ENCODE measurements at places on chromosomes 2 and 18.

DNA sequence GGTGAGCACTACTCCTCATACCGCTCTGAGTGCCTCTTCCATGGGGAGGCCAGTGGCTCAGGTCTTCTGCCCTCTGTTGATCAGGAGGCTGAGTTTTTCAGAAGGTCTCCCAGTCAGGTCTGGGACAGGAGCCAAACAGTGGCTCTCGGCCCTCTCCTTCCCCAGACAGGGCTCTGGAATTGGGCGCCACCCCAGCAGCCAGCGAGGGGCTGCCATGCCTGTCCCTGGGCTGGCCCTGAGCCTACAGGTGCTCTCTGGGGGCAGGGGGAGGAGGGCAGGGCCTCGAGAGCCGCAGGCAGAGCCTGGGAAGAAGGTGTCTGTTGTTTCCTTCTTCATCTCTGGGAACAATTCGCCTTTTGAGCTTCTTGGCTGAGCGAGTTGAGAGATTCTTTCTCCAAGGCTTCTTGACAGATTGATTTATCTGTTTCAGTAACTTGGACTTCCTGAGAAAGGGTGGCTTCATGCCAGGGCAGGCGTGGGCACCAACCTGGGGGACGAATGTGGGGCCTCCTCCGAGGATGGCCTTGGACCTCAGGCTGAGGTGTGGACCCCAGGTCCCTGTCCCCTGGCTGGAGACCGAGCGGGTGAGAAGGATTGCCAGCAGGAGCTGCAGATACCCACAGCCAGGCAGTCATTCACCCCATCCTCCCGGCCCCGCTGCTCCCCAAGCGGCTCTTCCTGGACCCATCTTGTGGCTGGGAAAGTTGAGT, 64.7 kb upstream of the GLI2 start:
- no peak for DNase-seq

DNA sequence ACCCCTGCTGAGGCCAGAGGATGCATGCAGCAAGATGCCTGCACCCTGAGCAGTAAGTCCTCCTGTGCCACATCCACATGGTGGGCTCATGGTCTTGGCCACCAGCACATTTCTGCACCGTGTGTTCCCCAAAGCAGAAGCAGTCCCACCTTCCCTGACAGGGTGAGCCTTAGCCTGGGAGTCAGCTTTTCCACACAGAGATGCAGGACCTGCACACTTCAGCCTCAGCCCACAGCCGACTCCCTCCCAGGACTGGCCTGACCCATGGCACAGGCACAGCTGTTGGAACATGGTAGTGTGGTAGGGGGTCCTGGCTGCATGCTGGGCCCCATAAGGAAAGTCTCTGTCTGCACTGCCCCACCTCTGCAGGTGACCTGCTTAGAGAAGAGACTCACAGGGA, 5.0 kb downstream of the SNED1 start:
- no peak for DNase-seq

- DNase-seq, result no peak
Observed at GRCh38 chr2:178927173-178927572, 120.0 kb upstream of the TTN start.

- no peak for DNase-seq
Observed at GRCh38 chr2:21395366-21395765, 271.6 kb downstream of the TDRD15 start.

GRCh38 chr2:234001380-234002160, 48.9 kb upstream of the SPP2 start:
- no peak for DNase-seq

GRCh38 chr18:21652073-21652472, 40.0 kb downstream of the SNRPD1 start:
- no peak for DNase-seq

DNA sequence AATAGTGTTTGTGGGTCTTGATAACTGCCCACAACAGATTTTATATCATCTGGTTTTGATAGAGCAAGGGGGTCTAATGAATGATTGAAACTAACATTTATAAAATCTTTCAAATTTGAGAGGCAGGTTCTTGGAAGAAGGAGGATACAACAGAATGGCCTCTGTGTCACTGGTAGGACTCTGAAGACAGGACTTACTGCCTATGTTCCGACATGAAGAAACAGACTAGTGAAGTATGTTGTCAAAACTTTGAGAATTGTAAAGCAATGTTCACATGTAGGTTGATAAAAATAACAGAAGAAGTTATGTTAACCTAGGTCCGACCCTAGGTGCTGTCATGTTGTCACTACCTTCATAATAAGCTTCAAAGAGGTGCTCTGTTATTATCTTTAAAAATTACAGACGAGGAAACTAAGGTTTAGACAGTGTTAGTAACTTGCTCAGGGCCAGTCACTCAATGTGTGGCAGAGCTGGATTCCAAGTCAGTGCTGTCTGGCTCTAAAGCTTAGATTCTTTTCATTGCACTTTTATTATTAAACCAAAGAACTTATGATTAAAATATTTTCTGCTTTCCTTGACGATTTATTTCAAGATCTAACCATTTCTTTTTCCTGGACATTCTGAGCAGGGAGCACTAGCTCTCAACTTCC, 146.2 kb downstream of the RPIA start:
- DNase-seq, result no peak

DNA sequence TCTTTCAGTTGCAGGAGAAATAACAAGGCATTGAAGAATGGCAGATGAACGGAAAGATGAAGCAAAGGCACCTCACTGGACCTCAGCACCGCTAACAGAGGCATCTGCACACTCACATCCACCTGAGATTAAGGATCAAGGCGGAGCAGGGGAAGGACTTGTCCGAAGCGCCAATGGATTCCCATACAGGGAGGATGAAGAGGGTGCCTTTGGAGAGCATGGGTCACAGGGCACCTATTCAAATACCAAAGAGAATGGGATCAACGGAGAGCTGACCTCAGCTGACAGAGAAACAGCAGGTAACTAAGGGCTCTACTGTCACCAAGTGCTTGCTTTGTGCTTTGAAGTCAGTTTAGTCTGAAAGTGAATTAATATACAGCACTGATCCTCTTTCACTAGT, 118.5 kb upstream of the UNC80 start:
- no peak for DNase-seq

- DNase-seq, result no peak
Observed at GRCh38 chr18:69444221-69444620, 43.5 kb downstream of the DOK6 start.

DNA sequence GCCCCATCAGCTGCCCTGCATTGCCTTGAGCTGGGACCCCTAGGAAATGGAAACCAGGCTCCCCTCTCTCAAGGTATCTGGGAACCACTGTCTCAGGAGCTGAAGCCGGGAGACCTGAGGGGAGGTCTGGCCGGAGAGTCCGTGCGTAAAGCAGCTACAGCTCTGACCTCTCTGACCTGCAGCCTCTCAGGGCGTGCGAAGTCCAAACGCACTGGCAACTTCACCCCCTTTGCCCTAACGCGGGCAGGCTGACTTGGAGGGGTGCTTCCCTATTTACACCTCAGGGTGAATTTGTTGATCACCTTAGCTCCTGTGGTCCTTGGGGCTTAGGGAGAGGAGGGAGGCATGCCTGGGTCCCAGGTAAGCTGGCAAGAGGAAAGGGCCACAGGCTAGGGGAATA, 17.5 kb downstream of the SIGLEC15 start:
- DNase-seq, result no peak

- DNase-seq, result no peak
Observed at GRCh38 chr2:198692907-198693510, 764.7 kb downstream of the SATB2 start.

DNA sequence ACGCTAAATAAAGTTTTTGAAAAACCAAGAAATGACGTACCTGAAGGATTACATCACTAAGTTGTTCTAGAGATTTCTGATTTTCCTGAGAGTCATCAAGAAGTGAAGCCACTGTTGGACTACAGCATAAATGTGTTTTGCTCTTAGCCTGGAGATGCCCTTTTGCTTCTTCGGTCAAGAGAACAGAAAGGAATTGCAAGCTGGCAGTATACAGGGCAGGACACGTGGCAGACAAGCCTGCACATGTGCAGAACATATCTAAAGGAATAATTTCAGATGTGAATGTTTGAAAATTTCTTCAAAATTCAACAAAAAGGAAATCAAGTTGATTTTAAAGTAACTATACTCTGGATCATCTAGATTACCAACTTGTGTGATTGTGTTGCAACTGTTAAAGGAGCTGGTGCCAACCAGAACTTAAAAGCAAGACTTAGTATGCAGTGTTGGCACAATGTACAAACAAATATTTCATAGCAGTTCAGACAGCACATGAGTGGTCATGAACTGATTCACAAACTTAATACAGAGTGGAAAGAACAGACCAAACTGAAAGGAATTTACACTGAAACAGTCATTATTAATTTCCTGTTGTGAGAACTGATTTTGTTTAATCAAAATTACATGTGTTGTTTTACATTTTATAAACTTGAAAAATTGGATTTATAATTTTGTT, 100.4 kb upstream of the CD226 start:
- DNase-seq, result no peak

- no peak for DNase-seq
Observed at GRCh38 chr2:176088937-176089842, 3.3 kb upstream of the HOXD13 start.

DNA sequence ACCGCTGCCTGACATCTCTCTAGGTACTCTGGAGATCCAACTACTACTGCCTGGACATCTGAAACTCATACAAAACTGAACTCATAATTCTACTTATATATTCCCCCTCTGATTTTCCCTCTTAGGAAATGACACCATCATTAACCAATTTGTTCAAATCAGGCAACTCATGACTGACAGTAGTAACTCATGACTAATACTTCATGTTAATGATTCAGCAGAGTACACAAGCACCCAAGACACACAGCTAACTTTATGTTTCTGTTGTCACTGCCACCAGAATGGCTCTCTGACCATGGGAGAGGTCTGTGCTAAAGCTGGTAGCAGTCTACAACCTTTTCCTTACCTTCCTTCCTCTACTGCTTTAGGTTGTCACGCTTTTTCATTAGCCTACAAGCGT, 91.1 kb downstream of the ITSN2 start:
- no peak for DNase-seq

DNA sequence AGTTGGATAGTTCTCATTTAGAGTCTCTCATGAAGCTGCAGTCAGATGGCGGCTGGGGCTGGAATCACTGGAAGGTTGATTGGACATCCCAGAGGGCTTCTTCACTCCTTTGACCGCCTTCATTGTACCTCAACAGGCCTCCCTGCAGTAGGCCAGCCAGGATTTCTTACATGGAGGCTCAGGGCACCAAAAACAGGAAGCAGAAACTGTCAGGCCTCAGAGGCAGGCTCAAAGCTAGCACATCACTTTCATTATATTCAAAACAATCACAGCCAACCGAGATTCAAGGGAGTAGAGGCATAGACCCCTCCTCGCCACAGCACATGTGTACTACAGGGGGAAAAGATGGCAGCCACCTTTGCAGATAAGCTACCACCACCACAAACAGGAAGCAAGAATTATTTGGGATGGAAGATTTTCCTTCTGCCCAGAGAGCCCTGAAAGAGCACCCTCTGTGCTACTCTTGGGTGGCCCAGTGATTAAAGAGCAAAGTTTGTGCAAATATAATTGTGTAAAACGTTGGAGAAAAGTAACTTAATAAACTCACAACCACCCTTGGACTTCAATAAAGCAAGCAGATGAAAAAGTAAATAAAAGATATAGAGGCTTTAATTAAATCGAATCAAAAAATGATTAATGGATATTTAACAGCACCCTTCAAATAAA, 155.3 kb downstream of the GFPT1 start:
- no peak for DNase-seq

GRCh38 chr18:75618146-75618545, 190.6 kb upstream of the SMIM21 start:
- DNase-seq, result no peak

DNA sequence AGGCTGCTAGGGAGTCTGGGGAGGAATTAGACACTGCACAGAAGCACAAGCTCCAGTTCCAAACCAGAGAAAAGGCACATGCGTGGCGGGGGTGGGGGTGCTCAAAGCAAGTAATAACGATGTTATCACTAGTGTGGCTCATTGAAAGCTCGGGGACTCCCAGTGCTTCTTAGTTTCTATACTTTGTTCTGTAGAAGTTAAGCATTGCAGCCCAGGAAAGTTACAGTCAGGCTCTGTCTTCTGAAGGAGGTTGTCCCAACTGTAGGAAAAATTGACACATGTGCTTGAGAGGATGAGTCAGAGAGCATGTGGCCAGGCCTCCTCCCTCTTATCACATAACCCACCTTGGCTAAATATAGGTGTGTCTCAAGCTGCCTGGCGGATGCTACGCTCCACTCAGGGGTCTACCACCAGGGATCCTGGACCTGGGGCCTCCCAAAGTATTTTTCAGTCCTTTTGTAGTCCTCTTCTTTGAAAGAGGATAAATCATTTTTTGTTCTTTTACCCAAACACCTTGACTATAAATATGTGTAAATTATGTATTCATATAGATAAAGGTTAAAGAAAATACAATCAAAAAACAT, 3.8 kb downstream of the GALNT5 start:
- DNase-seq, result no peak

- no peak for DNase-seq
Observed at GRCh38 chr2:59774821-59775433, 778.5 kb downstream of the BCL11A start.

- no peak for DNase-seq
Observed at GRCh38 chr2:37412231-37412630, 67.8 kb downstream of the QPCT start.

DNA sequence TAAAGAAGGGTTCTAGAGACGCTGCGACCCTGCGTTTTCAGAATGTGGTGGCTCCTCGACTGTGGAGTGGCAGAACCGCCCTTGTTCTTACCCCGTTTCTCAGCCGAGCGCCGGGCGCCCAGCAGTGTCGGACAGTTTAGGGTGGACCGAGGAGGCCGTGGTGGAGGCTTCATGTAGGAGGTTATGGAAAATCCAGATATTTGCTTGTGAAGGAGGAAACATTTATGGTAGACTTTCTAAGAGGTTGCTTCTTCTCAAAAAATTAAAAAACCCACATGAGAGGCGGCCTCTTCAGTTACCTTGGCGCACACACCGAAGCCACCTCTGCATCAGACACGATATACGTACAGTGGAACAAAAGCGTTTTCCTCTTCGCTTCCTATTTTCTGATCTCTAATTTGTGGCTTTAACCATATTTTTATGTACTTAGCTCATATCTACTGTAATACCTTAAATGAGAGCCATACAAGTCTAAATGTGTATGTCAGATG, 120.8 kb downstream of the NFATC1 start:
- DNase-seq, result no peak

DNA sequence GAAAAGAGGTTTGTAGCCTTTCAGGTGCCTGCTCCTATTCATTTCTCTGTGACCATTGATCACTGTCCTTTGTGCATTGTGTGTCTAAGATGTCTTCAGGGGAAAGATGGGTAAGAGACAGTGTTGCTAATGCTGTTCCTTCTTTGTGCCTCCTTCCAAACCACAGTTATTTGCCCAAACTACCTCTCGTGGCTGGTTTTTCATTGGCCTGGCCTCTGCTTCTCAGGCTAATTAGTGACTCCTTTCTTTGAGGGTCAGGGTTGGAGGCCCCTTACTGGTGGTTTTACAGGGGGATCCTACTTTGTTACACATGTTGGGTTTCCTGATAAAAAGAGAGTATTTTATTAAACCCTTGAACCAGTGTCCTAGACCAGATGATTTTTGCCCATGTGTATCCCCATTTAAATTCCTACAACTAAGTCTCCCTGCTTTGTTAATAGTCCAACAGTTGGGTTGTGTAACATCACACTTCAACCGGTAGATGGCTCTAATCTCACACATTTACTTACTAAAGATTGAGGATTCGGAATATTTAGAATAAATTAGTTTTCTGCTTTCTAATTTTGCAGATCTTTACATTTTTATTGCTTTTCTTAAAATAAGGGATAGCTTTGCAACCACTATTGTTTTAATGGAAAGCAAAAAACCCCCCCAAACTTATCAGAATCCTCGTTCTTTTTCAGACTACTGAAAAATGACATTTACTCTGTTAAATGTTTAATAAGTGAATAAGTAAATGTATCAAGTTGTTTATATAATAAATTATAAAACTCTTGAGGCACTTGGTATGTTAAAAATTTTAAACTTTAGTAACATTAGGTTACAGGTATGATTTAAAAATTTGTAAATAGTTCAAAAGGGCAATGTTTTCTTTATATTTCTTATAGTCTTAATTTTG, 2.4 kb downstream of the MARS2 start:
- no peak for DNase-seq

Data from cortex of kidney (tissue), 1 donor.